ENCODE measurements at places on chromosomes 12 and 14.

DNA sequence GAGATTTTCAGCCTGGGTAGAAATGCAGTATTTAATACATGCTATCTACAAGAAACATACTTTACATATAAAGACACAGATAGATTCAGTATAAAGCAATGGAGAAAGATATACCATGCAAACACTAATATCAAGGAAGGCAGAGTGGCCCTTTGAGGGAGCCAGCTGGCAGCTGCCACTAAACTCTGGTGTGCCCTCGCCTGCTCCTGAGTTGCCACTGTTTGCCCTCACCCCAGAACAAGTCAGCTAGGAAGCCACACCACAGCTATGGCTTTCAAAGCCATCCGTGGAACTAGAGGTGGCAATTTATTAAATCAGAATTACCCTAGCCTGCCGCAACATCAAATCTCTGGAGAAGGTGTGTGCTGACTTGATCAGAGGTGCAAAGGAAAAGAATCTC lies 18.3 kb downstream of the PXN start:
- DNase-seq: no peak

DNA sequence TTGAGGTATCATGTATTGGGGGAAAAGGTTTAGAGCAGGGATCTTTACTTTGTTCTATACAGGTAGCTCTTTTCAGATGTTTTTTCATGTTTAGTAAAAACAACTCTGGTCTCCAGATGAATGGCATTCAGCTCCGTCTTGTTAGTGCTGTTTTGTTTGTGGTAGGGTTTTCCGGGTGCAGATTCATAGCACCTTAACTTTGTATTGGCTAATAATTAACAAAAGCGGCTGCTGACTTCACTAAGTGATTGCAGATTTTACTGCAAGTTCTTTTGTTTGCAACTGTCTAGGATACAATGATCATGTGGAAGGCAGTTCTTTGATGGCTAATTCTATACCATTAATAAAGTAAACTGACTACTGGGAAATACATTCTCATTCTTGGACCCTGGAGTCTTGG lies 32.2 kb upstream of the BHLHE41 start:
- no peak for DNase-seq

- DNase-seq: no peak
Measured at GRCh38 chr12:85781766-85782165, 54.4 kb downstream of the RASSF9 start.

DNA sequence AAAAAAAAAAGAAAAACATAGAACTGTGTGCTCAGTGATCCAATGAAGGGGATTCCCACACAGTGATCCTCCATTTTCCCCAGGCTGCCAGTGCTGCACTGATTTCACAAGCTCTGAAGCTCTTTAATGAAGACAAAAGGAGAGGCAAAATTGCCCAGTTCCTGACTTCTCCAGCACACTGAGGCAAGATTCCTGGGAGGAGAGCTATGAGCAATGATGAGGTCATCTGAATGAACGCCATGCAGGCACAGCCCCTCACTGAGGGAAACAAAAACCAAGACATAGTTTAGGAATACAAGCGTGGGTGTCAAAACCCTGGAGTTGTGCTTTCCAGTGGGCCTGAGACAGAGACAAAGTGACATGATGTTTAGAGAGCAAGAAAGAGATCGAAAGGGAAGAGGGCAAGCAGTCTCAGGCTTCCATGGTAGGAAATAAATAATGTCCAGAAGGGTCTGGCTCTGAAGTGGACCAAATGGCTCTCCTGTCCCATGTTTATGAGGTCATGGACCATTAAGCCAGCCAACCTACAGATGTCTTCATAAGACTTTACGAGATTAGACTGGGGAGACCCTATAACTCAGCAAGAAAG lies 40.9 kb upstream of the SMUG1 start:
- DNase-seq: peak; percentile 95

GRCh38 chr12:3838076-3838475 lies 35.1 kb downstream of the PARP11 start:
- DNase-seq: no peak

DNA sequence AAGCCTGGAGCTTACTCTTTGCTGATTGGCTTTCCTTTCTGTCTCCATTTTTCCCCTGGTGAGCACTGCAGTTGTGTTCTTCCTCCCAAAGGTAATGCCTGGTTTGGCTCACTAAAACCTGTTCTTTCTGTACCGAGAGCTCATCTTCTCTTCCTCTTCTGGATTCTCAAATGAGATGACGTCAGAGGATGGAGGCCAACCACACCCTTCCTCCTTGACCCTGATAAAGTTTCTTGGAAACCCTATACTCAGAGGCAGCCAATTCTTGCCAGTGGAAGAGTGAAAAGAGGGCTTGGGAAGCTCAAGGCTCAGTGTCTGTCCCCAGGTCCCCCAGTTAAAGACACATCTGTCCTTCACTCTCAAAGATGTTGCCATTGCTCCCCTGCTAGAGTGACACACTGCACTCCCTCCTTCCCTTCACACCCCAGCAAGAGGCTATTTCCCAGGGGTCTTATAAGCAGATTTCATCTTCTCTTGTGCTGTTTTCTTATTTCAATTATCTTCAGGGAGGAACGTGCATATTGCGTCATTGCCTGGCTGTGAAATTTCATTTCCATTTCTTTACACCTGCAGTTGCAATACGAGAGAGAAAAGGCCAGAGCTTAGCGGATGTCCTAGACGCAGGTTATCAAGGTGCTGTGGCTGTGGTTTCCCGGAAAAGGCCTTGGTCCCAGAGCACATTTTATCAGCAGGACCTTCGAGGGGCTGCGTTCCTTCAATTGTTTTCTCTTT lies 27.3 kb downstream of the NTF3 start:
- no peak for DNase-seq

DNA sequence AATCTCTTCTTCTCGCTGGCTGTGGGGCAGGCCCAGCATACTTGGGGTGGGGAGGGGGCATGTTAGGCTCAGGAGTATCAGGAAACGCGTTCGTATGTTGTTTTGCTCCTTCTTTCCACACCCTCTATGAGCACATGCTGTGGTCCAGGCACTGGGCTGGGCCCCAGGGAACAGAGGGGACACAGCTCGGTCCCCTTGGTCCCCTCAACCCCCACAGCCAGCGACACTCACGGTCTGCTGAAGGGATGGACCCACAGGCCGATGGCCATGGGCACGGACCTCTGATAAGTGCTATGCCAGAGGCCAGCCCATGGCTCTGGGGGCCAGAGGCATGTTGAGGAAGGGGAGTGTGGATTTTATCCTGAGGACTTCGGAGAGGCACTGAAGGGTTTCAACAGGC lies 6.2 kb downstream of the IFI27 start:
- no peak for DNase-seq

GRCh38 chr14:104892531-104893434 lies 27.7 kb downstream of the CEP170B start:
- no peak for DNase-seq

DNA sequence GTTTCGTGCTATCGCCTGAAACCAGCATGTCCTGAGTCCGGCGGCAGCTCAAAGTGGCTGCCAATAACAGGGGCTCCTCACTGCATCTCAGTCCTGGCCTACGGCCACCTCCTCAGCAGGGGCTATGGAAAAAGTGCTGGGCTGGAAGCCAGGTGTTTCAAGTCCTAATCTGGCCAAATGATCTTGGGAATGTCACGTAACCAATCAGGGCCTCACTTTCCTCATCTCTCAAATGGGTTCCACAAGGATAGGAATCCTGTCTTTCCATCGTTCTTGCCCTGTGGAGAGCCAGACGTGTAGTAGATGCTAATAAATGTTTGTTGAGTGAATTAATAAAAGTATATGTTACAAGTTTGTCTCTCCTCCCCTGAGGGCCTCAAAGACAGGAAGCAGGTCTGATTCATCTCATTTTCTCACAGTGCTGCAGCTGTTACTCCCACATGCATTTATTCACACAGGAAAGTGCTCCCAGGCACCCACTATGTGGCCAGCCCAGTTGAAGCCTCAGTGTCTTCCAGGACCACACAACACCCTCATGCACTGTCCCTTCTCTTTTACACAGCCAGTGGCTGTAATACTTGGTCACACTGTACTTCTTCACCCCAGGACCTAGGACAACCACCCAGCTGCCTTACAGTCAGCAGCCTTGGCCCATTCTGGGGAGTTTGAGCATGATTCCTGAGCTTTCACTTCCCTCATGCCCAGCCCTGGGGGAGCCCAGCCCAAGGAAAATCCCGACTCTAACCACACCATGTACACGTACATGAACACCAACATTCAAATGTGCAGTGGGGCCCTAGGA lies 5.0 kb downstream of the CMKLR1 start:
- peak; percentile 41 for DNase-seq

DNA sequence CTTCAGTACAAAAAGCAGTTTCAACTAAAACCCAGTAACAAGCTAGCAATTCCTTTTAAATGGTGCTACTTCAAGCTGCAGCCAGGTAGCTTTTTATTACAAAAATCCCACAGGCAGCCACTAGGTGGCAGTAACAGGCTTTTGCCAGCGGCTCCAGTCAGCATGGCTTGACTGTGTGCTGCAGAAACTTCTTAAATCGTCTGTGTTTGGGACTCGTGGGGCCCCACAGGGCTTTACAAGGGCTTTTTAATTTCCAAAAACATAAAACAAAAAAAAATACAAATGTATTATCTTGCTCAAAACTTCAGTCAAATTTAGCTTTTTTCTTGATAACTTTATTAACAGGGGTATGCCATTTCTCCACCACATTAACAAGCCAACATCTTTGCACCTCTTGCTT lies 3.6 kb upstream of the CLEC4E start:
- DNase-seq: peak; percentile 62

GRCh38 chr14:68250927-68251768 lies 431.6 kb downstream of the RAD51B start:
- DNase-seq: no peak

DNA sequence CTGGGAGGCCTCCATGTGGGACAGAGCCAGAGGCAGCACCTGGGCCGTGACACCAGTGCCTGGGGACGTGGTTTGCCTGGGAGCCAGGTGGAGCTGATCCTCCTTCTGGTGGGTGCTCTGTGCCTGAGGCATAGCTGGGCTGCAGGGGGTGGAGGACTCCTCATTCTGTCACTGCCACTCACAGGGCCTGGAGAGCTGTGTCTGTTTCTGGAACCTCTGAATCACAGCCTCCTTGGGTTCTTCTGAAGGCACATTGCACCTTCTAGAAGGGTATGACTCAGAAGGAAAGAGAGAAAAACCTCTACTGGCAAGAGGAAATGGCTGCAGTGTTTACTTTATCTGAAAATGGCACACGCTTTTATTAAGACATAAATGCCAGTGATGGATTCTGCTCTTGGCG lies 659.8 kb downstream of the VRK1 start:
- DNase-seq: peak; percentile 14

DNA sequence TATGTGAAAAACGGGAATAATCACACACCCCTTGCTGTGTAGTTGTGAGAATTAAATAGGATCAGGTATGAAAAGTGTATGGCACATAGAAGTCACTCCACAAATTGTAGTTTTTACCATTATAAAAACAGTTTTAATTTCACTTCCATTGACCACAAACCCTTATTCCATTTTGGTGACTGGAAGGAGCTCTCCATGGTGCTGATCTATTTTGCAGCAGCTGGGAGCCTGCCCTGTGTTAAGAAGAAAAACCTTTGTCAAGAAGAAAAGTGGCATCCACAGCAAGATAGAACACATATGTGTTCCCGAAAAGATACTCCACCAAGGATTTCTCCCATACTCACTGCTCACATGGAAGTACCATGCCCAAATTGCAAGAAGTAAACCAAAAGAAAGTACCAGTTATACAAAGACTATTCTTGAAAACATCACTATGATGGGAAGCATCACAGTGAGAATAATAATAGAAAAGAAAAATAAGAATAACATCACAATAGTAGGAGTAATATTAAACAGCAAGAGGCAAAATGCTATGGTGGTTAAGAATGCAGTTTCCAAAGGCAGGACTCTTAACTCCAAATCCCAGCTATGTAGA lies 58.7 kb downstream of the TUNAR start:
- peak; percentile 27 for DNase-seq

DNA sequence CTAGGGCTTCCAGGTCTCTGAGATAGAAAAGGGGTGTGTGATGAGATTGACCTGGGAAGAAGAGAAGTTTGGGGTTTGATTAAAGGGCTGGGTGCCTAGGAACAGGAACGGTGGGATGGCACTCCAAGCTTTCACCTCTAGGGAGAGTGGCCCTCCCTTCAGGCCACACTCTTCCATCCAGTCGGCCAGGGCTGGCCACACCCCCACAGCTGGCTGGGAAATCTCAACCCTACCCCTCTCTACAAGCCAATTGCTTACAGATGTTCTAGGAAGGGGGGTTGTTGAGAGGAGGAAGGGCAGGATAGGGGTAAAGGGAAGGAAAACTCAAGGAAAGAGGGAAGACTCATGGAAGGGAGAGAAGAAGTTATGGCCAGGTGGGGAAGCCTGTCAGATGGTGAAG lies 6.6 kb upstream of the ITGA5 start:
- DNase-seq: no peak

DNA sequence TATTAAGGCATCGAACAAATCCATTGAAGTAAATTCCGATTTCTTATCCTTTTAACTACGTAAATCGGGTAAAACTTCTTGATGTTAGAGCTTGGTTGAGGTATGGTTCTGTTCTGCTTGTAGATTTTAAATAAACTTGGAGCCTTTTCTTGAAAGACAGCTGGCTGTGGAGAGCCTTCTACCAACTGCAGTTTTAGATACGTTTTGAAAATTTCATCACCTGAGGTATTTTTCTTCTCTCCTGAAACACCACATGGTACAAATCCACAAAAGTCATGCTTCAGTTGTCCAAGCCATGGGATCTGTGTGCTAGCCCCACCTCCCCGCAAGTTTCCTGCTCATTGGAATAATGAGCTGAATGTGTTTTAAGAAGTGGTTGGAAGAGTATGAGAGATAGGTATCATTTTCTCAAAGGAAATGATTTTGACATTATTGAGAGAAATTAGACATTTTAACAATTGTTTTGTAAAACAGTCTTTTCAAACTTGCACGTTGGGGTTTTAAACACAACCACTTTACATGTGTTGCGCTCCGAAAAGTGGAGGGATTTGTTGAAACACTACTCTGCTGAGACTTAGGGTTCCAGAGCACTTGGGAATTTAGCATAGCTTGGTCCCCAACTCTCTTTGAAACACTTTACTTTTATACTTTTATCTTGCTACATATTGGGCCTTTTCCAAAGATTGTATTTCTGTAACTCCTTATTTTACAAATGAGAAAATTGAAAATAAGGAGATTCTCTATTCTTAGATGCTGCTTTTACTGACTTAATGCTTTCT lies 1.4 kb downstream of the PPM1A start:
- peak; percentile 12 for DNase-seq

DNA sequence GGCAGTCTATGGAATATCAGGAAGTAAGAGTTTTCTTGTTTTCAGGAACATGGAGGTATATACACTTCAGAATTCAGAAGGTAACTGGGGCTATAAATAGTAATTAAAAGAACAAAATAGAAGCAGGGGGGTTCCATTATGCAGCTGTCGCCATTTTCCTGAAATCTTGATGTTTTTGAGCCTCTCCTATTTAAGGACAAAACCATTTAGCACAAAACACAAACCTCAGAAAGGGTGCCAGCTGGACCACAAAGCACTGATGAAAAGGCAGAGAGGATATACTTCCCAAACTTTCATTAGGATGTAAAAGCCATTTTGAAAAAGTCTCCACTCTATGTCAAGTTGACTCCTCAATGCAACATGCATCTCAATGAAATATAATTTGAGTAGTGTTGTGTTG lies 54.2 kb upstream of the OR5AU1 start:
- DNase-seq: no peak
